Activated CD4-positive, alpha-beta T cell treated with anti-CD3 and anti-CD28 coated beads, Interleukin-2, amount 50 U/mL, for 24 hours (primary cell): ENCODE measurements at places on chromosomes 1 and 21.

DNA sequence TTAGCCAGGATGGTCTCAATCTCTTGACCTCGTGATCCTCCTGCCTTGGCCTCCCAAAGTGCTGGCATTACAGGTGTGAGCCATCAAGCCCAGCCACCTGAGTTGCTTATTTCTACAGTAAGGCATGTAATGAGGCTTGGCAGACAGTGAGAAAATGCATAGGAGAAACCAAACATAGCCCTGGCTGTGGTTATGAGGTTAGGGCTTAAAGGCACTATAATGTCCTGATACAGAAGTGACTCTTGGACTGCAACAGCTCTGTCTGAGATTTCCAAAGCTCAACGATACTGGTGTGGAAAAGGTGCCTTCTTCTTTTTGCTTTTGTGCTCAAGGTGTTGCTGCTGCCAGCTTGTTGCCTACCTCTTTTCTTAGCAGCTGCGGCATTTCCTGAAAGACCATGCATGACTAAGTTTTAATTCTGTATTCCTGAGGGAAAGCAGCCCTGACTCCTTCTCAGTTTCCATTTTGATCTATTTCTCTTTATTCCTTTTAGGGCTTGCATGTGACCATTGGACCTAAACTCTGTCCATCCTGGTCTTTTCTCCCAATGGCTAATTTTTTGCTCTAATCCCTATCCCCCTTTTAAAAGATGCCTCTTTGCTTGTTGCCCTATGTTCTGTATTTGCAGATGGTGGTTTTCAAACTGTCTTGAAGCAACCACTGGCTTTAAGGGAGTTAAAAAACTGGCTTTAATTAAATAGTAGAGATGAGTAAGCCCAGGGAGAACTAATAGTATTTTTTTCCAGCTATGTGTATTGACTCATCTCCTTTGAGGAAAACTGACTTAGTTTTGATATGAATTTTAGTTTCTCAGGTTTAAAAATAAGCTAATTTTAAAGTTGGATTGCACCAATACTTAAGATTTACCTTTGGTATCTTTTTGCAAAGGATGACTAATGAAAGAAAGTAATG lies 70.3 kb downstream of the KIF1B start:
- no peak for DNase-seq

GRCh38 chr1:225995919-225996864 lies 3.0 kb downstream of the SDE2 start:
- DNase-seq, result no peak

DNA sequence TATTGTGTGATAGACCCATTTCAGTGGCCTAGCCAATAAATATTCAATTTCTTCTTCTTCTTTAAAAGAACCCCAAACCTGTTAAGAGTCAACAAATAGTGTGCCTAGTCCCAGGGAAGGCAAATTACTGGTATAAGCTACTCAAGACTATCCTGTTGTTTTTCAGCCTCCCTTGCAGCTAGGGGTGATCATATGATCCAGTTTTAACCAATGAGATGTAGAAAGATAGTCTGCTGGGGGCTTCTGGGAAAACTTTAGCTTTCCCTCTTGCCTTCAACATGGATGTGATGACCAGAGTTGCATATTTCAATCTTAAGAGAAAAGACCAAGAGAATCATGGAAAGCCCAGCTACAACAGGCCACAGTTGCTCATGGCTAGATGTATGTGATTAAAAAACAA lies 4.7 kb upstream of the NUP210L start:
- no peak for DNase-seq

DNA sequence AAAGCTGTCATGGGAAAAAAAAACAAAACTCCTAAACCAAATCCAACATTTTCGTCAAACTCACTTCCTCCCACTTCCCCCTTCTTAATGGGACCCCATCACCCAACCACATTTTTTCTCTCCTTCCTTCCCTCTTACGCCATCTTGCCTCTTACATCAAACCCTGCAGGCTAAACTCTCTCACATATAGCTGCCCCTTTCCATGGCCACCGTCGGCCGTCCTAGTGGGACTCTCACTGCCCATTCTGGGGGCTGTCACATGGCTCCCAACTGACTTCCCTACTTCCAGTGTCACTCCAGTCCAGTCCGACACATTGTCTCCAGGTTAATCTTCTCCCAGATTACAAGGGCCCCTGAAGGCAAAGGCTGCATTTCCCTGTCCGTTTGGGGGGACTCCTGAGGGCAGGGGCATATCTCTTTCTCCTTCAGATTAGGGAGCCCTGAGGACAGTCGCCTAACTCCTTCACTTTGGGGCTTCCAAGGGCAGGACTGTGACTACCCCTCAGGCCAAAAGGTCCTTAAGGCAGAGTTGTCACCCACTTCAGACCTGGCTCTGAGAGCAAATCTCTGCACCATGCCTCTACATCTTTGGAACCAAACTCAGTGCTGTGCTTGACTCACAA lies 658 bp downstream of the UBXN11 start:
- no peak for DNase-seq

GRCh38 chr21:33396951-33397350 lies 6.3 kb upstream of the IFNGR2 start:
- DNase-seq, result no peak

DNA sequence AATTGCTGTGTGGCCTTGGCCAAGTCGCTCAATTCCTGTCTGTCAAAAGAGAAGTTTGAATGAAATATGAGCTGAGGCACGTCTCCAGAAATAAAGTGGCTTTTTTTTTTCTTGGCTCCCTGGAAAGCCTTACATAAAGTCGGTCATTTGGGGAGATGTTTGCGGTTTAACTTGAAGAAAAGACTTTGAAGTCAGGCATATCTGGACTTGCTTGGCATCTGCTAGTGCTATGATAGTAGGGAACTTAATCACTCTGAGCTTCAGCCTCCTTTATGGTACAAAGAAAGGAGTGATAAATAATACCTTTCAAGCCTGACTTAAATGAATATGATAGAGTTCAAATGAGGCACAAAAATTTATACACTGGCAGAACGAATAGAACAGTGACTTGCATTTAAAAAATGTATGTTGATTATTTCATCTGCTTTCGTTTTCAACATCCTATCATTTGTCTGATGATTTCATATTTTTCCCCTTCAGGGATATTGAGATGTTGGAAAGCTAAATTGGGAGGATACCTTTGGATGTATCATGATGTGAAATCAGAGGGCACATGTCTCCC lies 60.2 kb downstream of the FASLG start:
- no peak for DNase-seq

GRCh38 chr1:241250465-241250864 lies 106.5 kb downstream of the RGS7 start:
- DNase-seq, result no peak

DNA sequence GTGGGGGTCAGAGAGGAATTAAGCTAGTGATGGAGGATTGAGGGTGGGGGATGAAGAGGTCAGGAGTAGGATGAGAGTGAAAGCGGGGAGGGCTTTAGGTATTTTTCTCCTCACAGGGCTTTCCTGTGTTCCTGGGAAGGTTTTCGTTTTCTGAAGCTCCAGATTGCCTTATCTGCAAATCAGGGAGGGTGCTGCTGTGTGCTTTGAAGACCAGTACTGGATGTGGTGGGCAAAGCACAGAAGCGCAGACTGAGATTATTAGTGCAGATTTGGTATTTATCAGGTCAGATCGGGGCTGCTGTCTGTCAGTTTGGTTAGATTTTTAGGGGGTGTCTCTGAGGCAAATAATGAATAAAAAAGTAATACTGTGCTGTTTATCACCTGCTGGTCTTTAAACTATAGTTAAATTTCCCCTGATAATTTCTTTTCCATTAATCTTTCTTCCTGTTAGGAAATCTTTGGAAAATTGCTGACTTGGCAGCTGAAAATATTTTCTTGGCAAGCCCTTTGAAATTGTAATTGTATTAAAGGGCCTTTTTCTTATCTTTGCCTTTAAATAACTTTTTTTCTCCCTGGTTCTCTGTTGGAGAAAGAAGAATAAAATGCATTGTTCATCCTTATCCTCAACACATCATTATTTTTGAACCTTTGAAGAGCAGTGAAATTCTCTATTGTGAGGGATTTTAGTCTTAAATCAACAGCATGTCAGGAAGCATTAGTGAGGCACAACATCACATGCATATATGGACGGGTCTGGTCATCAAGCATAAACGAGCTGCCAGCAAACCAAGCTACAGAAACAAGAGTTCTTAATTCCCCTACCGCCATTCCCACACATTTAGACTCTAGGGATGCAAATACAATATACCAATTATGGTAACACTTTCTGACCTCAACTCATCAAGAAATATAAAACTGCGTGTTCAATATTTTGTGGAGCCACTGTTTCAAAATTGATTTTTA lies 139.6 kb downstream of the S1PR1 start:
- no peak for DNase-seq
